ENCODE measurements at places on chromosomes 1 and 21.

- DNase-seq = no peak
These were observed 261.7 kb downstream of the TM2D1 start for GRCh38 chr1:61463220-61463619.

- DNase-seq = no peak
These were observed 92.9 kb downstream of the DPYD start for GRCh38 chr1:97827887-97828286.

DNA sequence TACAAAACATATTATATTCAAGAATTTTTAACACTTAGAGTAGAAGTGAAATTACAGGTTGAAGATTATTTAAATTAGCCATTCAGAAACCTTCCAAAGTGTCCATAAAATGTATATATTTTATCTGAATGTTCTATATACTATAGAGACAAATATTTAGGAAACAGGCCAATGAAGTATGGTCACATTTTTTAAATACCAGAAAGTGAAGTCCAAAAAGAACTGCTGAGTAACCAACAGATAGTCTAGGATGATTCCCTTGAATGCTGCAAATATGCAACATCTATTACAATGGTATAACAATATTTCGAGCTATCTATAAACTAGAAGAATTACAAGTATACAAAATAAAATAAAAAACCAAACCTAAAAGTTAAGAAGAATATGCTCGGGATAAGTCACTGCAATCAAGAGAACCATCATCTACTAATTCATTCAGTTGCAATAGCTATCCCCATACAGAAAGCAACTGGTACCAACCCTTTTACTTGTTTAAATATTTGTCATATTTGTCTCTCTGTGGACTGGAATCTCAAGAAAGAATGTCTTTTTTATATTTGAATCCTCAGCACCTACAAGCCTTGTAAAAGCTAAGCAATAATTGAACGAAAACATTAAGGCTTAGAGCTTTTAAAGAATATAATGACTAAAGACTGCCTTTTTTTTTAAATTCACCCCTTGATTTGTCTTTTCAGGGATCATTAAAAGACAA is 8.1 kb downstream of the ODF2L start:
- DNase-seq = no peak

GRCh38 chr1:234666761-234667160 is 56.8 kb upstream of the IRF2BP2 start:
- no peak for DNase-seq

GRCh38 chr1:168581817-168582572 is 5.6 kb downstream of the XCL1 start:
- no peak for DNase-seq

DNA sequence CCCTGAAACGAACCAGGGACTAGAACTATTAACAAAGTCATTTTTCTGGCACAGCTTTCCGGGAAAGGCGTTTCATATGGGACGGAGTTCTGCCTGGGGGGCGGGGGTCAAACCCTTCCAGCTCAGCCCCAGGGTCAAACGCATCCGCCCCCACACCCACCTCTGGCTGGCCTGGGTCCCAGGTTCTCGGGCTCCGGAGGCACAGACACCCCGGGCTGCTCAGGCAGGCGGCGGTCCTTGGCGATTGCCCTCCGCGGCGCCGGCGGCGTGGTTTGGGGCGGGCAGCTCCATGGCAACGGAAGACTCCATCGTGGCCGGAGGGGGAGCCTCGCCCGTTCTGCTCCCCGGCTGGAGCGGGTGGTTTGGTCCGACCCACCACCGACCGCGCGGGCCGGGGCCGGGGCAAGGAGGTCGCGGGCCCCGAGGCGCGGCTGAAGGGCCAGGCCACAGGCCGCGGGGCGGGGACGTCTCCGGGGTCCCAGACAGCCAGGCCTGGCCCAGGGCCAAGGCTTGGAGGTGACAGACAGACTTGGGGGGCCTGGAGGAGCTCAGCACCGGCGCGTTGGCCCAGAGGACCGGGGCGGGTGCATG is at the start of gene CFAP74:
TSS of gene CFAP74 (minus strand) at position 246 of the 591 bp plus-strand sequence. CDS start 12,830 bp downstream, outside the sequence.
- DNase-seq = no peak

DNA sequence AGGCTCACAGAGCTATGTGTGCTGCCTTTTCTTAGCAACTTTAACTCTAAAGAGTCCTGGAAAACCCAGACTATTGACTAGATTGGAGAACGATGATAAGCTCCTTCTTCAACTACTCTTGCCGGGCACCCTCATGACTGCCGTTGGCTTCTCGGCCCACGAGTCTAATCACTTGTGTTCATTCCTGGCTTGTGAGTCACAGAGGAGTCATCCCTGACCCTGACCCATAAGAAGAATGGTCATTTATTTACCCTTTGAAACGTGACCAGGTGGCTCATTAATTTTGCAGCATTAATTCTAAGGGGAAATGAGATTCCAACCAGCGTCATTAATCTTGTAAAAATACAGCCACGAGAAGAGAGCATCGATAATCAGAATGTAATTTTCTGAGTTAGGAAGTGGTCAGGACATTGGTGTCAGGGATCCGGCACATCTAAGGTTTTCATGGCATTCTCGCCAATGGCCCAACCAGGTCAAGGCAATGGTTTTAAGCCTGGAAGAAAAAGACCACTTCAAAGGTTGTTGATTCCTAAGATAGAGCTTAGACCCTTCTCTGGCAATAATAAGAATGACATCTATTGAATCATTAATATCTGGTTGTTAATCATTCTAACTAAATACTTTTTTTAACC is 183.6 kb upstream of the RUNX1 start:
- no peak for DNase-seq

GRCh38 chr1:25675729-25676476 is 59.3 kb downstream of the MAN1C1 start:
- DNase-seq = peak; percentile 91

Data from naive thymus-derived CD4-positive, alpha-beta T cell (primary cell).